NCI-H1105 (cell line): ENCODE measurements at places on chromosomes 4 and X.

DNA sequence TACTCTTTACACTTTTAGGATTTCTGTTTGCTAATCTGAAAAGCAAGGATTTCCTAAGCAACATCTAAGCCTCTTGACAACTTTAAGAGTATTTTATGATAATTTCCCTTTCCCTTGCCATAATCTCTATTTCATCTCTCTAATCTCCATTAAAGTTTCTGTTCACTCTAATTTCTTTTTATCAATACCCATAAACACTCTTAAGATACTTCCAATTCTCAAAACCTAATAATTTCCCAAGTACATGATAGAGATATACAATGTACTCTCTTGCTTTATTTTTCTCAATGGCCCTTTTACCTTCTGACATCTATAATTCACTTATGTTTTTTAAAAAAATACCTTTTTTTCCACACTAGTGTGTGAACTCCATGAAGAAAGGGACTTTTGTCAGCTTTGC, 26.8 kb downstream of the DAPP1 start:
- DNase-seq, result no peak

DNA sequence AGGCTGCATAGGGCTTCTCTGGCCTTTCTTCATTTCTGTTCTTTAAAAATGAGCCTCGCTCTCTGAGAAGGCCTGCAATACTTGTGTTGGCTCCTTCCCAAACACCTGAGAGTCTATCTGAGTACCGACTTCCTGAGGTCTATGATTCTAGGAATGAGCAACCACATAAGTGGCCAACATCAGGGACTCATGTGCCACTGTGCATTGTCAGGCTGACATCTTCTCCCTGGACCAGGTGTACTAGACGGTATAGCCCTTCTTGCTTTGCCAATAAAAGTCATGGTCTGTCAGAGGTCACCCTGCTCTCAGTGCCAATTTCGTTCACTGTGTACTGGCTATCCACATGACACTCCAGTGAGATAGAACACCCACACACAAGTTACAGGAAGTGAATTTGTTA, 67.4 kb upstream of the EPHA5 start:
- no peak for DNase-seq

GRCh38 chr4:80197601-80198440, 518 bp downstream of the PRDM8 start:
- DNase-seq, result no peak

DNA sequence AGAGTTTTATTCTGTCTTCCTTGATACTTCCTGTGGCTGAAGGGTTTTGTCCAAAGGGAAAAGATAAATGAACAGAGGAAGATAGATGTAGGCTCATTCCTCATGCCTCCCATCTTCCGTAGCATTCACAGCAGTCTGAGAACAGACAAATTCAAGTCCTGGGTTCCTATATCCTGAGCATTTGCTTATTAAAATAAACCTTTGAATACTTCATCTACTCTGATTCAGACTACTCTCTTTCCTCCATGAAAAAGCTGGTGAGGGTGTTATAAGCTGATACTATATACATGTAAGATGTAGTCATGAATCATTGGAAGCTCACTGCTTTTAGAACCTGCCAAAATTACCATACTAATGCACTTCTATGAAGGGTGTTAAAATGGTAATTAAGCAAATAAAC, 61.2 kb downstream of the GAB1 start:
- no peak for DNase-seq

- no peak for DNase-seq
Measured at GRCh38 chrX:46758163-46758955, 559 bp downstream of the SLC9A7 start.

DNA sequence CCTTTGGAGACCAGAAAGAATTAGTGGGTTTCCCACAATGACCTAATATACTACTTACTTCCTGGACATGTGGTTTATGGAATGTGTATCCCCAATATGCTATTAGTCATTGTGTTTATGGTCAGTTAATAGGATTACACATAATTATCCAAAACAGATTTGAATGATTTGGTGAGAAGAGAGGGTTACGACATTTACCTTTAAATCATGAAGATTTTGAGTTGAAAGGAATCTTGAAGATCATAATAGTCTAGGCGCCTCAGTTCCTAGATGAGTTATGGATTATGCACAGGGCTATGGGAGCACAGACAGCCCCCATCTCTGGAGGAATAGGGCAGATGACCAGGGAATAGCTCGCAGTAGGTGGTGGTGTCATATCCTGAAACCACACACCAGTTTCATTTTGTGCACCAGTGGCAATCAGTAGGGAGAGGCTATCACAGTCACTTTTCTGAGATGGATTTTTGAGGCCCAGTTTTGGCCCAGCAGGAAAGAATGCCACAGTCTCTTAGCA, 61.3 kb downstream of the SEPTIN11 start:
- no peak for DNase-seq

GRCh38 chr4:156762851-156763250, 208.7 kb downstream of the PDGFC start:
- no peak for DNase-seq

DNA sequence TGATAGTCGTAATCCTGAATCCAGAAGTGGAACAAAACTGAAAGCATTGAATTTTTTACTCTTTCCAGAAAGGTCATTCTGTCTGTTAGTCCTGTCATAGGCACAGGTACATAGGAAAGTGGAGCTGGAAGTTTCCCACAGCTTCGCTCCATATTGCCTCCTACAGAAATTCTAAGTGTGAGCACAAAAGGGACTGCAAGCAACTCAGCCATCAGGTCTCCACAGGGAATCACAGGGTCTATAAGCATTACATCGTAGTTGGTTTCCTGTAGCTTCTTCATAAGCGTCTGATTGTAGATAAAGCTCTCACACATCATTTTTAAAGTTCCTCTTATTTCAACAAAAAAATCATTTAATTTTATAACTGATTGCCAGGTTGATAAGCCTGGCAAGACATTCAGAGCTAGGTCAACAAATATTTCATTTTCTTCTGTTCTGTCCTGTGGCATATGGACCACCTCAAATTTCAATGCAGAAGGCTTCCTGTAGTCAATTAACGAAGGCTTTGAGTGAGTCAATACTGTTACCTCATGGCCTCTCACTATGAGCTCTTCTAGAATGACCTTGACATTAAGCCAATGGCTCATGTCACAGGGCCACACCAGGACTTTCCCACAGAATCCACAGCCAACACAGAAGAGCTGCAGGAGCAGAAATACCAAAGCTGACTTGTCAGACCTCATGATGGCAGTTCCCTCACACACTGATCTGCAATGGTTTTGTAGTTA, at the start of gene UGT2A3:
UGT2A3 (minus strand) TSS at position 727 of the 728 bp plus-strand sequence; CDS start at position 683, 44 bp downstream.
- DNase-seq, result no peak

- DNase-seq, result no peak
Measured at GRCh38 chr4:120724656-120725055, 197.9 kb downstream of the PRDM5 start.

DNA sequence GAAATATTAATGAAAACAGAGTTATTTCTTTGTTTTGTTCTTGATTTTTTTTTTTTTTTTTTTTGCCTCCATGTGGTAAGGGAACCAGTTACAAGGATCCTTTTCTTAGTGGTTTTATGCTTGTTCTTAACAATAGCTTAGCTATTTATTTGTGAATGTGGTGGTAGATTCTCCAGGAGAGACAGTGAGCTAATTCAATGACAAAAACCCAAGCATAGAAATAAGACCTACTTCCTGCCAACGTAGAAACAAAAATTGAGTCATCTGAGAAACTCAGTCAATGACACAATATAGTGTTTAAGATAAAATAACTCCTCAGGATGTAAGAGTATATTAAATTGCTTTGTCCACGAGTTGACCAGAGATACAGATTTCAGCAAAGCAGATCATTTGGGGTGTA, 863.8 kb upstream of the PABPC4L start:
- DNase-seq, result no peak

DNA sequence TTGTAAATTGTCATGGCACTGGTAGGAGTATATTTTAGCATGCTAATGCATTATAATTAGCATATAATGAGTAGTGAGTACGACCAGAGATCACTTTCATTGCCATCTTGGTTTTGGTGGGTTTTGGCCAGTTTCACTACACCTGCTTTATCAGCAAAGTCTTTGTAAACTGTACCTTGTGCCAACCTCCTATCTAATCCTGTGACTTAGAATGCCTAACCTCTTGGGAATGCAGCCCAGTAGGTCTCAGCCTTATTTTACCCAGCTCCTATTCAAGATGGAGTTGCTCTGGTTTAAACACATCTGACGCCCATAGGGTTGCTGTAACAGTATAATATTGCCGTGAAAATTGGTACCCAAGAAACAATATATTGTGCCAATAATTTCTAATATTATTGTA, 159.4 kb downstream of the MAGEB5 start:
- DNase-seq, result no peak

- no peak for DNase-seq
Measured at GRCh38 chr4:168787801-168788595, 222.1 kb downstream of the CBR4 start.
